Stimulated activated CD8-positive, alpha-beta memory T cell treated with anti-CD3 and anti-CD28 coated beads, Interleukin-7, amount 100 ng/mL, for 1 hour (primary cell): ENCODE measurements at places on chromosomes 6 and 20.

DNA sequence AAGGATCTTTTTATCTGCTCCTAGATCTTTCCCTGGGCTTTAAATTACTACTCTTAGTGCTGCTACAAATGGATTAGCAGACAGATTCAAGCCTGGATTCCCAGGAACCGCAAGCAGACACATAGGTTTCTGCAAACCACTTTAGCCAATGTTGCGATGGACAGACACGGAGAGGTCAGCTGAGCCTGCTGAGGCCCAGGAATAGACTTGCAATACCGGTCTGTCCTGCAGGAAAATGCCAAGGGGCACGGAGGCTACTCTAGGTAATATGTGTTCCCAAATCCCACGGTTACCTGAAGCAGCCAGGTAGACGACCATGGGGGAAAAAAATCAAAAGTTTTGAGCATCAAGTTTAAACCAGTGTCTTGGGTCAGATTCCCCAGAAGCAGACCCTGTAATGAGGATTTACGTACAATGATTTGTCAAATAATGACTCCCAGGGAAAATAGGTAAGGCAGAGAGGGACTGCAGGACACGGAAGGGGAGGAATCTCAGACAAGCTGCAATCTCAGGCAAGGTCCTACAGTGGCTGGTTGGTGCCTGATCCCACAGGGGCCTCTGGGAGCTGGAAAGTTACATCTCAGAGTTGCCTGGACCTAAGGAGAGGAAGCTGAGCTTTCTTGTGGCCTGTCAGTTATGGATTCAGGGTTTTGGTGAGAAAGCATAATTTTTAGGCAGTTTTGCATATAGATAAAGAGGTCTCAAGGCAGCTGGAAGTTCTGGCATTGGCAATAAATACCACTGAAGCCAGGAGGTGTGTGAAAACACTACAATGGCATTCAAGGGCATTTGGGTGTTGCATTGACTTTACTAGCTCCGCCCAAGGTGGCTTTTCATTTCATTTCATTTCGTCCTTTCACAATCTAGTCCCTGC lies 12.5 kb downstream of the OTOR start:
- DNase-seq, result no peak

DNA sequence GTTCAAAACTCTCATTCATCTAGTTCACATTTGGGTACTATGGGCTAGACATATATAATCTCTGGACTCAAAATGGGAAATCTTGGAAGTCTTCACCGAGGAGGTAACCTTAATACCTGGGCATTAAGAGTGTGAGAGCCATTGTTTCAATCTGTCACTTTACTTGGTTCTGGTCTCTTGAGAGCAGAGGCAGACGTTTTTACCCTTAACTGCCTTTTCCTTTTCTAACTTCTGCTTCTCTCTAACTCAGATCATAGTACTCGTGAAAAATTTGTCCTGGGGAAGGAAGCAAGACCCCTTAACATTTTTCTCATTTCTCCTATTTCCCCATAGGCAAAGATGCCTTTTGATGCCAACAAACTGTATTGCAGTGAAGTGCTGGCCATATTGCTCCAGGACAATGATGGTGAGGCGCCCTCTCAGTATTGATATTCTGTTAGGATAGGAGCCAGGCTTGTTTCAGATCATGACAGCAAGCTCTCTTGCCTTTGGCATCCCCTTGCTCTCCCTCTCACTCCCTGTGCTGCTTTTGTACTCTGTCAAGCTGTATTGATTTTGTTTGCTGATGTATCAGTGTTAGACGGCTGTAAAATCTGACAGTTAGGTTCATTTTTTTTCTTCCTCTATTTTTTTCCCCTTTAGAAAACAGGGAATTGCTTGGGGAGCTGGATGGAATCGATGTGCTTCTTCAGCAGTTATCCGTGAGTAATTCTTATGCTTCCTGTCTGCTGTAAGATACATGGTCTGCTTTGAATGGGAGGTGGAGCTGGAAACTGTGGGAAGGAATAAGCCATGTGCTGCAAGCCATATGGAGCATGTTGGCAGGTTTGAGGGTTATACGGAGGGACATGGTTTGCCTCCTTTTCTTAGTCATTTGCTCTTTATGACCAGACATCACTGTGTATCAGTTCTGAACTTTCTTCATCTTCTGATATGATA lies 83.5 kb downstream of the CTNNBL1 start:
- no peak for DNase-seq

- DNase-seq, result no peak
These were observed 17.4 kb downstream of the PIGT start for GRCh38 chr20:45433316-45433715.

- DNase-seq, result no peak
These were observed 30.8 kb downstream of the DIDO1 start for GRCh38 chr20:62895539-62895938.

DNA sequence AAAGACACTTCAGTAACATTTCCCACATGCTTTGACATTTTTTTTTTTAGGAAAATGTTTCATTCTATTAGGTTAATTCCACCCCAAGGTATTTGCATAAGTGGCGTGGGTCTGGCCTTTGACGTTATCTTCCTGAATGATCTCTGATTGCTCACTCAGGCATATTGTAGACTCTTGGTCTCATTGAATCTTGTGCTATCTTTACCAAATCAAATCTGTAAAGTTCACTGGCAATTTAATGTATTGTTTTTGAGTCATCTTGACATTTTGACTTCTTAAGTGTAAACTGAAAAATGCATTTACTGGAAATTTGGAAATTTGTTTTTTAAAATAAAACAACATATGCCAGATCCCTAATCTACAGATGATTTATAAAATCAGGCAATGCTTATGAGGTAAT lies 16.0 kb upstream of the VIP start:
- DNase-seq, result no peak
